ENCODE measurements at places on chromosomes 7 and 10.

GRCh38 chr10:126670056-126670894 lies at the start of gene C10orf90:
TSS of gene C10orf90 (minus strand) at chr10:126670693. CDS start at chr10:126670480, 213 bp downstream.
- DNase-seq, result no peak

GRCh38 chr7:64651203-64651602 lies 14.7 kb upstream of the ZNF107 start:
- no peak for DNase-seq

GRCh38 chr10:119689016-119689580 lies 36.8 kb upstream of the INPP5F start:
- no peak for DNase-seq

- no peak for DNase-seq
These were observed 21.9 kb upstream of the MSRB2 start for GRCh38 chr10:23073527-23073926.

DNA sequence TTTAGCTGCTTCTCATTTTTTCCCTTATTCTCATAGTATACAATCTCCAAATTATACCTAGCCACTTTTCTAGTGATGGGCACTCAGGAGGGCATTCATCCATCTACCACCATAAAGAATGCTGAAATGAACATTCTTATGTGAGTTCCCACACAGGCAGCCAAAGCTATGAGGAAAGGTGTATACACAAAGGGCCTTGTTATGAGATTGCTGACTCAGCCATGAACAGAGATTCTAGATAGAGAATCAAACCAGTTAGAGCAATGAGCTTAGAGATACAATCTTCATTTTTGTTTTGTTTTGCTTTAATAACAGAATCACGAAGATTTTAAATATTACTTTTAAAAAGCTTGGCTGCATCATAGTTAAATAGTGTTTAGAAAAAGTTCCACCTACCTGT lies 54.8 kb upstream of the TNKS2 start:
- DNase-seq, result no peak

DNA sequence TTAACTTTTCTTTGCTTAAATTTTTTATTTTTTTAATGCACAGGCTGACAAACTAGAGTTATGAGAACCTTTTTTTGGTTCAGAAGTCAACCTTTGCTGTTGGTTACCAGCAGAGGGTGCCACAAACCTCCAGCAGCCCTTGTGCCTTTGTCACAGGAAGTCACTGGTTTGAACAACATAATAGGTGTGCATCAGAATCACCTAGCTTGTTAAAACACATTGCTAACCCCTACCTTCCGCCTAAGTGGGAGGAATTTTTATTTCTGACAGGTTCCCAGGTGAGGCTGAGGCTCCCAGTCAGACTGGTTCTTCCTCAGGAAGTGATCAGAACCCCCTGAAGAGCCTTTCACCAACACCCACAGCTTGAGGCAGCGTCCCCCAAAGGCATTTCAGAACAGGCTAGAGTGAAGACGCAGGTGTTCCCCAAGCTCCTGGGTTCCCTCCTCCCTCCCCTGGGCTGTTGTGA lies 22.6 kb upstream of the VDAC2 start:
- DNase-seq, result peak; percentile 12

DNA sequence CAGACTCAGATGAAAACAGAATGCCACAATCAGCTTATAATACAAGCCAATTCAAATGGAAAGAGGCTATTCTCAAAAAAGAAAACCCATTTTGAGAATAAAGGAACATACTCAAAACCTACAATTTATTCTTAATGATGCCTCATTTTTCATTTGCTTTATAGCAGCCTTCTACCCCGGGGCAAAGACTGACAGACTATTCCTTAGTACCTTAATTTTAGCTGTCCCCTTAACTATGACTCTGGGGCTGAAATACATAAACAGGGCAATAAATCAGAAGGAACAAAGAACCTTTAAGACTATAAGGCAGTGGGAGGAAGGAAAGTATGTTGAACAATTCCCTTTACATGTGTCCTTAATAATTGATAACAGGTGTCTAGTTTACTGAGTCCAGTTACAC lies 76.8 kb downstream of the TMEM106B start:
- no peak for DNase-seq

- DNase-seq, result no peak
These were observed 4.2 kb upstream of the NT5C3A start for GRCh38 chr7:33066771-33067170.
